ENCODE measurements at places on chromosomes 12 and 14.

- DNase-seq: no peak
Measured at GRCh38 chr12:131795690-131796410, 32.3 kb upstream of the MMP17 start.

GRCh38 chr14:54669721-54670561 is 103.0 kb downstream of the SAMD4A start:
- peak; percentile 54 for DNase-seq

- DNase-seq: no peak
Measured at GRCh38 chr14:84527706-84528105, 1002.2 kb upstream of the FLRT2 start.

DNA sequence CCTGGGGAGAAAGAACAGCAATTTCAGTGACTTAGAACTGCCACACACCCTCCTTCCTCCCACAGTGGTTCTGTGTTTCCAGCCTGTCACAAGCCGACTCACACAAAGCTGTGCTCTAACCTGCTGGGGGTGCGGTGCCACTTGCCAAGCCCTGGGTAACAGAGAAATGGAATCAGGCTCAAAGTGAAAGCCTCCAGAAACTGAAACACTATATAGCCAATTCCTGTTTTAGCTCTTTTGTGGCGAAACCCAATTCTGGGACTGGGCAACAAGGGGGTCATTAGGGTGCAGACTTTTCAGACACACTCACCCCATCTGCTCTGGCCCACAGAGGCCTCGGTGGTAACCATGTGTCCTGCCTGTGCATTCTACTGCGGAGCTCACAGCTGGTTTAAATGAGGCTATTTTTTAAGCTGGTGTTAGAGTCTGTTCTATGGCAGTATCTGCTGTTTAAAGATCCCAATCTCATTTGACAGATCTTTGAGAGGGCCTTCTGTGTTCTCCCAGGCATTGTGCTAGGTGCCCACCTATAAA is 15.2 kb upstream of the ACTR6 start:
- peak; percentile 34 for DNase-seq

GRCh38 chr12:43852744-43853143 is 16.9 kb downstream of the TMEM117 start:
- no peak for DNase-seq

- peak; percentile 96 for DNase-seq
Measured at GRCh38 chr14:95507174-95507573, 9.3 kb downstream of the SYNE3 start.

- DNase-seq: no peak
Measured at GRCh38 chr12:89593873-89594272, 68.0 kb upstream of the POC1B start.

DNA sequence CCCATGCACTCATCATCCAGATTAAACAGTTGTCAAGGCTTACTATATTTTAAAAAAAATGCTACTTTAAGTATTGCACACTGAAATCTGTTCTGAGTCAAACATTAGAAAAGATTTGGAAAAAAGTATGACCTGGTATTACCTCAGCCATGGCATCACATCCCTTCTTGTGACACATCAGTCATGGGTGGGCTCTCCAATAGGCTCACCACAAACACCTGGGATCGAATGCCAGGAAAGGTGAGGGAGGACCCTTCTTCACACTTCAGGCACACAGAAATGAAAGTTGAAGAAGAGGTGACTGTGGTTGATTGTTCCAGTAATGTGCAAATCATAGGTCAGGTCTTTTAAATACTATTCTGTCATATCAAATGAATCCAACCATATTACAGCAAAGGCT is 36.6 kb upstream of the GZMB start:
- no peak for DNase-seq

- no peak for DNase-seq
Measured at GRCh38 chr12:113347-113746, 46.8 kb downstream of the IQSEC3 start.

DNA sequence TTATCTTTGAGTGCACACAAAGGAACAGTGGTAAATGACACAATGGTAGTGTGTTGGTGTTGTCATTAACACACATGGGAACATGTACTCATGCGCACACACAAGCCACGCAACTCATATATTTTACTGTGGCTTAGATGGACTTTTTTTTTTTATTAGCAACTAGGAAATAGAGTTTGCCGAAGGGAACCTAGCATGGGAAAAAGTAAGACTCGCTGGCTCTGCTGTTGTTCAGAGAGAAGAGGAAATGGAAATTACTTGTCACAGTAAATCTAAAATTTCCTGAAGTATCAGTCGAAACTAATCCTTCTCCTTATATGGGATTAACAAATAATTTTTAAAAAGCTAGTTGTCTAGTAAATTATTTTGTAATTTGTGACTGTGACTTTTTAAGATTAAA is 33.7 kb upstream of the IL22 start:
- no peak for DNase-seq

DNA sequence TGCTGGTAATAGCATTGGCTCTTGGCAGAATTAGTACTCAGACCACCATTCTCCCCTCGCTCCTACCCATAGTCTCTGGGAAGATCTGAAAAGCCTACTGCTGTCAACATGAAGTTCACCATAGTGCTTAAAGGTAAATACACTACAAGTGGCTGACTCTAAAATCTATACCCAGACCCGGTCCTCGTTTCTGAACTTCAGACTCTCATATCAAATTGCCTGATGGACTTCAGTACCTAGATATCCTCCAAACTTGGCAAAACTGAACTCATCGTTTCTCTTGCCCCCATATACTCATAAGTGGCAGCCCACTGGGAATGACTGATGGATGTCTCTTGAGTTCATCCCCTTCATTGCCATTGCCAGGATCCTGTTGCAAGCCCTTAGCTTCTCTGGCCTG is 67.3 kb downstream of the VCPKMT start:
- DNase-seq: no peak

DNA sequence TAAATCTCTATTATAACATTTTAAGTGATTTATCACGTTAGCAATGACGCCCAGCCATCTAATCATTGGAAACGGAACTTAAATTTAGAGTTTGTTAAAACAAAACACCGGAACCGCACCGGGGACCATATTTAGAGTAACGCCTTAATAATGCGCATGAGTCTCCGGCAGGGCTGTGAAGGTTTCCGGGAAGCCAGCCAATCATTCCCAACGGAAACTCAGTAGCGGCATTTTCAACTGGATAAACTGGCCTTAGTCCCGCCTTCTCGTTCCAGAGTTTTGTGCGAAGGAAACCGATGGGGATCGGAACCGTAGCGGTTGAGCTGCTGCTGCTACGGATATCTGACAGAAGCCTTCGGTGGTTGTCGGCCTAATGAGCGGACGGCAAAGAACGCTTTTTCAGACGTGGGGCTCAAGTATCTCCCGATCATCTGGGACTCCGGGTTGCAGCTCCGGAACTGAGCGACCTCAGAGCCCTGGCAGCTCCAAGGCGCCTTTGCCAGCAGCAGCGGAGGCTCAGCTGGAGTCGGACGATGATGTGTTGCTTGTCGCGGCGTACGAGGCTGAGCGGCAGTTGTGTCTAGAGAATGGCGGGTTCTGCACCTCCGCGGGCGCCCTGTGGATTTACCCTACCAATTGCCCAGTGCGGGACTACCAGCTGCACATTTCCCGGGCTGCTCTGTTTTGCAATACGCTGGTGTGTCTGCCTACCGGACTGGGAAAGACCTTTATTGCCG is at the start of gene FANCM:
Gene FANCM, plus strand, starts transcription at position 272 of the 737 bp plus-strand sequence. Its CDS starts 102 bp downstream, at position 374.
- DNase-seq: peak; percentile 97

- DNase-seq: peak; percentile 45
Measured at GRCh38 chr12:55974308-55974730, 441 bp downstream of the RAB5B start.

- peak; percentile 76 for DNase-seq
Measured at GRCh38 chr12:114762490-114763110, 78.6 kb upstream of the TBX3 start.

- DNase-seq: no peak
Measured at GRCh38 chr12:124045671-124046455, 72.8 kb downstream of the ZNF664 start.

All from AG10803 (cell line).